ENCODE measurements at places on chromosomes 12 and 14. TPM values are rescaled to one million over a fixed set of nuclear protein-coding genes. Genes with fewer than 3 reads are reported as not detected.

DNA sequence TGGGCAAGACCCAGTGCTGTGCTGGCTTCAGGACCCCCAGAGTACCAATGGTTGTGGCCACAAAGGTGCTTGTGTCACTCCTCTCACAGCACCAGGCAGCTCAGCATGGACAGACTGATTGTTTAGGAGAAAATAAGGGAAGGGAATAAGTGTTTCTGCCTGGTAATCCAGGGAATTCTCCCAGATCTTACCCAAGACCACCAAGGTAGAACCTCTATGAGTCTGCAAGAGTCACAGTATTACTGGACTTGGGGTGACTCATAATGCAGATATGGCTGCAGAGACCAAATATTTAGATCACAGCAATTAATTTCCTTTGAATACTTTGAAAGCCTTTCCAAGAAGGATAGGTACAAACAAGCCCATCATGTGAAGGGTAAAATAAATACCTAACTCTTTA lies 1178.3 kb upstream of the FLRT2 start:
- H3K36me3 ChIP-seq, result no peaks in the 10 kb centered on the region
- no peaks in the 10 kb centered on the region for H3K27me3 ChIP-seq
- no peak overlapping the region for H3K27ac ChIP-seq
- no peak for DNase-seq
- H3K4me1 ChIP-seq, result no peaks in the 10 kb centered on the region

Gene IL22
- not detected for total RNA-seq

Gene TAS2R43
- 2.2 TPM for total RNA-seq

GRCh38 chr12:93989949-93990348 lies 158.4 kb upstream of the PLXNC1 start:
- H3K27ac ChIP-seq, result no peak overlapping the region
- H3K27me3 ChIP-seq, result no peaks in the 10 kb centered on the region
- H3K4me1 ChIP-seq, result no peaks in the 10 kb centered on the region
- no peak overlapping the region for H3K4me3 ChIP-seq

Gene TAOK3
- total RNA-seq, result 45.4 TPM
